ENCODE measurements at places on chromosomes 7 and 10.
A peak's percentile ranks its signal among the peaks of the same experiment; 100 is the strongest.

DNA sequence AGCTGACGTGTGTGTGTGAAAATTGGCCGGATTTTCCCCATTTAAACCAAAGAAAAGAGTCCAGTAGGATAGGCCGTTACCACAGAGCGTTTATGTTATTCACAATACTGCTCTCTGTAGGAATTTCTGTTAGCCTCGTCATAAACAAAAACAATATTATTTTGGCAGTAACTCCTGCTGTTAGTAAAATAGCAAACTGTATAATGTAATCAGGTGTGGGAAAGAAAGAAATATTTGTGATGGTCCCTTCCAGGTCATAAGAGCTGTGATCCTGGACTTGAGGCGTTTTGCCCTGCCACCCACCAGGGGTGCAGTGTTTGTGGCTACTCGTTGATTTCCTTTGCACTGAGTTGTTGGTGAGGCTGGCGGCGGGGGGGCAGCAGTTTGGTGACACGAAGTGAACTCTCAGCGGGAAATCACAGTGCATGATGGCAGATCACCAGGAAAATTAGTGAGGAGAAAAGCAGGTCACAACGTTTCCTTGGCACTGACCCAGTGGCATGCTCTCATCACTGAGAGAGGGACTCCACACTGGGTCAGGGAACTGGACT lies 2.8 kb downstream of the EEPD1 start:
- DNase-seq, result peak; percentile 34

- no peak for DNase-seq
Observed at GRCh38 chr7:90706072-90706716, 110.1 kb downstream of the CDK14 start.

DNA sequence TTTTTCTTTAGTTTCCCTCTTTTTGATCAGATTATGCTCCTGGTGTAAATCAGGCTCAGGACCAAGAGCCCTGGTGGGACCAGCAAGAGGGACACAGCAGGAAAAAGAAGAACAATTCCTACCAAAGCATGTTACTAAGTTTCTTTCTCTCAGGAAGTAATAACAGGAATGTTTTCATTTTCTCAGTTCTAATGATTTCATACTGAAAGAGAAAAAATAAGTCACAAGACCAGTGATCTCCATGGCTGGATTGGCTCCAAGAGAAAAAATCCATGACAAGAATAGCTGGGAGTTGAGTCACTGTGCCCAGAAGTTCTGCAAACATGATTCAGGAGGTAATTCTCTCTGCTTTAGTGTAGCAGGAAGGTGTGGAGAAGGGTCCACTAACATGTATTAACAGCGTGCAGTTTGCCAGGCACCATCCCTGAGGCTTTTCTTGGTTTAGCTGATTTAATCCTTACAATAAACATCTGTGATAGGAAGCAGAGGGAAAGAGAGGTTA lies 23.8 kb upstream of the IFIT2 start:
- peak; percentile 97 for DNase-seq

- DNase-seq, result no peak
Observed at GRCh38 chr10:129174232-129175014, 292.6 kb upstream of the MGMT start.

GRCh38 chr10:97385565-97385964 lies 15.6 kb downstream of the RRP12 start:
- DNase-seq, result no peak

DNA sequence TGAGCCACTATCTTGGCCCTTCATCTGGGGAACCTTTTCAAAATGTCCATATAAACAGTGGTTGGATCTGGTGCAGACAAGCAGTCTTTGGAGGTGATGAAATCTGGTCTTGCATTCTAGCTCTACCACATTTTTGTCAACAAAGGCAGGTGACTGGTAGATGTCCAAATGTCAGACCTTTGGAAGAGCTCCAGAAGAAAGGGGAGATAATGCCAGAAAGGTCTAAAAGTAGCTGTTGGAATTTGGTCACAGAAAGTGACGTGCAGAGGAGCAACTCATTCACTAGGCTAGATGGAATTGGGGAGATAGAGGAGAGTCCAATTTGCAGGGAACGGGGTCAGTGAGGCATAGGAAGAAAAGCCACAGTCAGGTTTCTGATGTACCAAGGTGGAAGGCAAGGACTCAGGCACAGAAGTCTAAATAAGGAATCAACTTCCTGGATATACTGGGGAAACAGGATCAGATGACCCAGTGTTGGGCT lies 36.4 kb upstream of the WAC start:
- no peak for DNase-seq

DNA sequence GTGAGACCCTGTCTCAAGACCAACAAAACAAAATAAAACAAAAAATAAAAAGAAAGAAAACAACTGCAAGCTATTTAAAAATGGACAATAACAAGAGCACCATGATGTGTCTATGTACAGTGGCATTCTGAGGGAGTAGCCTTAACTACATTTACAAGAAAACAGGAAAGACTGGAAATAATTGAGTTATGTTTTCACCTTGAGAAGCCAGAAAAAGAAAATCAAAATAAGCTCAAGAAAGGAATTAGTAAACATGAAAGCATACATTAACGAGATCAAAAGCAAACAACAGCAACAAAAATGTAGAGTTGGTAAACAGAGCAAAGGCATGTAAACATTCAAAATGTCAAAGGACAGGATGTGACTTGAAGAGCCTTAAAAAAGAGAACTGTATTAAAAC lies 36.7 kb downstream of the TEX36 start:
- no peak for DNase-seq

DNA sequence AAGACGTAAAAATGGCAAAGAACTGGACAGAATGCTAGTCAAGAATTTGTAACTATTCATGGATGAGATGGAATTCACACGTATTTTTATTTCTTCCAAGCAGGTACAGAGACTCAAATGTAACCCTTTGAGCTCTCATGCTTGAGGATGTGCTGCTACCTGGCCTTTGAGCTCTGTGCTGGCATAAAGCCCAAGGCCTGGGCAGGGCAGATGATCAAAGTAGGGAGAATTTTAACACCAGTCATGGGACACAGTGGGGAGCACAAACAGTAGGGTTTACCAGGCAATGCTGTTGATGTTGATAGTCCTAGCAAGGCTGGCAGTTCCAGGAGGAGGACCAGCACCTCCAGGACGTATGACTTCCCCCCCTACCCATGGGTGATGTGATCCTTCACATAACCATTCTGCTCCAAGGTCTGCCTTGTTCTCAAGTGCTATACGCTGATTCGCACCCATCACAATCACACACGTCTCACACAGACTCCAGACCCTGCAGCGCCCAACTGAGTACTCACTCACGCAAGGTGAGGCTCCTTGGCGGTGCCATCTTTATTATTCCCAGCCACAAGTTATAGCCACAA lies 48.6 kb upstream of the DLG5 start:
- no peak for DNase-seq

GRCh38 chr7:159084069-159084801 lies 60.4 kb downstream of the VIPR2 start:
- no peak for DNase-seq

- no peak for DNase-seq
Observed at GRCh38 chr7:146375170-146375569, 258.6 kb downstream of the CNTNAP2 start.

- DNase-seq, result no peak
Observed at GRCh38 chr10:132576671-132577349, 39.2 kb downstream of the INPP5A start.

- no peak for DNase-seq
Observed at GRCh38 chr10:55653531-55653930, 707.5 kb downstream of the ZWINT start.

DNA sequence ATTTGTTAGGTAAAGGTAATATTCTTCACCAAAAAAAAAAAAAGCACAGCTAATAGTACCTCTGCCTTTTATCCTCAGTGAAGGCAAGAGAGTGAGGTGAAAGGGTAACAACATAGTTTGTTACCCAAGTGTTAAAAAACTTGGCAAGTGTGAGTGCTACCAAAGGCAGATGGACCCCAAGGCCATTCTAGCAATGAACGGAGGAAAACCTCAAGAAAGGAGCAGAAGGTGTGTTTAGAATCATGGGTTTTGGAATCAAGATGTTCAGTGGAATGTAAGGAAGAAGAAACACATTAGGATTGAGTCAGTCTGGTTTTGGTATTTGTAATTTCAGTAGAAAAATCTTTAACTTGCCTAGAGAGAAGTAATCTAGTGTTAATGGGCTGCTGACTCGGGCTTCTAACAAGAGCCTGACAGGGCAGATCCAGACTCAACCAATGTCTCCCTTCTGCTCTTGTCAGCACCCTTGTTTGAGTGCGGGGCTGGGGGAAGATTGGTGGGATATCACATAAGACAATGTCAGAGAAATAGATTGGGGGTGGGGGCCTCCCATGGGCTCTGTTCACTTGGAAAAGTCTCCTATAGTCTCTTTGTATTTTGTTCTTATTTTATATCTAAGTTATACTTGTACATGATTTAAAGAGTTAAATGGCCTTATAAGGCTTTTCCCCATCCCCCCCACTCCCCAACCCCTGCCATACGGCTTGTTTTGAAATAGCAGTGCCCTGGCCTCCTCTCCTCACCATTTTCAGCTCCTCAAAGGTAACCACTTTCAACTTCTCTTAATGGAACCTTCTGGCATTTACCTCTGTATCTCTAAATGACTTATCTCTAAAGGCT lies 44.4 kb downstream of the SCD start:
- DNase-seq, result no peak

DNA sequence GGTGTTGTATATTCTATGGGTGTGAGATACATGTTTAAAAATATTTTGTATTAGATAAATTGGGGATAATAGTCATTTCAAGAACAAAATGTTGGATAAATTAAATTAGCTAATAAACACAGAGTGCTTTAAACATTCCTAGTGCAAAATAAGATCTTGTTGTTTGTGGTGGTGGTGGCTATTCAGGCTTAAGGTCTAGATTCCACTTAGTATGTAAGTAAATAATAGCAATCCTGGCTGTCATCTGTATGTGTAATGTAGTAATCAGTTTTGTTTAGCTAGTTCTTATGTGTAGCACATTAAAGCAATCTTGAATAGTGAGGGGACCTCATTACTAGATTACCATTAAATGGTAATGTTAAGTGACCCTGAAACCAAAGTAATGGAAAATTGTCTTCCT lies 48.7 kb downstream of the KAT6B start:
- no peak for DNase-seq

DNA sequence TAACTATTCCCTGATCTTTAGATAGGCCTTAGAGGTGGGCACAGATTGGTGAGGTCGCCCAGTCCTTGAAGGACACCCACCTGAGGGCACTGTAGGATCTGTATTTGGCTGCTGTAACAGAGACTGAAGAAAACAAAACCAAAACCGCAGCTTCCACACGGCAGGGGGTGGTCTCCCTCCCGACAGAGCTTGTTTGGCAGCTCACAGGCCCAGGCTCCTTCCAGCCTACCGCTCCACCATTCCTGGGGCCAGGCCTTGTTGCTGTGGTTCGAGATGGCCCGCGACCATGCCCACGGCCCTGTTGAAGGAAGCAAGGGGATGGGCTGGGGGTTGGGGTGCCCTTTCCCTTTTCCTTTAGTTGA lies 30.4 kb downstream of the ZNF783 start:
- DNase-seq, result no peak

DNA sequence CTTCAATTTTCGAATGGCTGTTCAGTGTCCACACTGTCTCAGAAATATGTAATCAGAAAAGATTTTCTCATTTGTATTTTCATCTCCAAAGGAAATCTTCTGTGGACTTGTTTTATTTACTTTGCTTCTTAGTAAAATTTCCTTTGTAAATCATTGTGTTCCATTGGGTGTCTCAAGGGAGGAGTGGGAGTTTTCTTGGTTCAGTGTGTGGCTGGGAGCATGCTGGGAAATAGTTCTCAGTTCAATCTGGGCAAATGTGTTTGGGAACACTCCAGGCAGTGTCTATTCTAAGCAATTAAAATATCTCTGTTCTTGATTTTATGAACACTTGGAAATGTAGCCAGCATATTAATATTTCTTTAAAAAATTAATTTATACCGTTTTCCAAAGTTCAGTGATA lies 1019.8 kb downstream of the CNTNAP2 start:
- DNase-seq, result no peak

DNA sequence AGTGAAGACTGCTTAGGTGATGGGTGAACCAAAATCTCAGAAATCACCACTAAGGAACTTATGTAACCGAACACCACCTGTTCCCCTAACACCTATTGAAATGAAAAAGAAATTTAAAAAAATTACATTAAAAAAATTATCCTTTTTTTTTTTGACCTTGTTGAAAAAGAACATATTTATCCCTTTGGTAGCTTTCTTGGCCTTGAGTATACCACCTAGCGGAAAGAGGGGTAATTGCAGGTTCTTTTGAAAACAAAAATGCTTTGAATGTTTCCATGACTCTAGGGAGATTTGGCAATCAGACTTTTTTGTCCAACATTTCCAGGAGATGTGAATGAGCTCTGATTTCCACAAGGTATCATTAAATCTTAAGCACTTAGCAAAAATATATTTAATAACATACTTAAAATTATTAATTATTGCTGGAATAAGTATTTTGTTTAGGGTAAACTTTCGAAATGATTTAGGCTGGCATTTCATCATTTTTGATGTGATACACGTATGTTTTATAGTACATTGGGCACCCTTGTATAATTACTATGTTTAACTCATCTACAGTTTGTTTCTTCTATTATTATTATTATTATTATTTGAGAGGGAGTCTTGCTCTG lies 47.0 kb upstream of the ELMO1 start:
- DNase-seq, result peak; percentile 22

DNA sequence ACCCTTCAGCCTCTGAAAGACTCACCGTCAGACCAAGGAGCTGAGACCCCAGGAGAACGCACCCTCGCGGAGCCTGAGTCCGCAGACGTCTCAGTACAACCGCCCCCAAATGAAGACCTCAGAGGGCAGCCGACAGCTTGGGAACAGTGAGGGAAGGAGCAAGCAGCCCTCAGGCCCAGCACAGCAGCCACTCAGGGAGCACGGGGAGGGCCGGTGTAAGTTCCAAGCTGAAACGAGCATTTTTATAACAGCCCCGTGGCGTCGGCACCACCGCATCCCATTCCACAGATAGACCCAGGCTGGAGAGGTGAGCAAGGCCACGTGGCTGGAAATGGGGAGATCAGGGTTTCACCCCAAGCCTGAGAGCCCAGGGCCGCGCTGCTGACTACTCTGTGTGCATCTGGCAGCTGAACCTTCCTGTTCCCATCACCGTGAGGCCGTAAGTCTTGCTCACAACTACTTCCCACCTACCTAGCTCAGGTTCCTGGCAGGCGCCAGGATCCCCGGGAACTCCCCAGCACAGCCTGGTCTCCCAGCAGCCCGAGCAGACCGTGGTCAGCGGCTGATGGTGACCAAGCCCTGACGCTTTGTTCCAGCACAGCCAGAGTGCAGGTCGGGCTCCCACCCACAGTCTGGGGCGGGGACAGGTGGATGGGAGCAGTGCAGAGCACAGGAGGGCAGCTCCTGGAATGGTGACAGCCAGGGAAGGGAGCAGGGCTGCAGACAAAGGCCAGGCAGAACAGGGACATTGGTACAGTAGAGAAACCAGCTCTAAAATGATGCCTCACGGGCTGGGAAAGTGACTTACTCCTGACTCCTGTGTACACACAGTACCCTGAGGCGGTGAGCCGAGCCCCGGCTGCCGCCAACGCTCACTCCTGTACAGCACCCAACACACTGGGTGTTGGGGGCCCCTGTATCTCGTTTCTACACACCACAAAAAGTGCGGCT lies 6.1 kb upstream of the NOM1 start:
- DNase-seq, result no peak

DNA sequence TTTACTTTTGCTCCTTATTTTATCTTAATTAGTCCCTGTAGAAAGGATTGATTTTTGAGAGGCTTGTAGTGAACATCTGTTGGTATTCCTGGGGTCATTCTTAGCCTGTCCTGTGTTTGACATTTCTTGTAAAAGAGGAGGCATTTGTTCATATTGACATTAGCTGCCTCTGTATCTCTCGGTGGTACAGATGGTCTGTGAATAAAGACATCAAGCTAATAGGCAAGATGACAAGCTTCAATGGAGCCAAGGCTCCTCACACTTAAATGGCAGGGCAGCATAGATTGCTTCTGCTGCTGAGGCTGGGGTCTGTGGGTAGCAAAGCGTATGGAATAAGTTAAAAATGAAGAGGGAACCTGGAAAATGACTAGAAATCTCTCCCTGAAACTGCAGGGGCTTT lies 687.6 kb downstream of the LRMDA start:
- no peak for DNase-seq
